ENCODE measurements at places on chromosomes 2 and 18.

GRCh38 chr2:204505946-204506345 lies 39.3 kb upstream of the PARD3B start:
- DNase-seq: no peak

DNA sequence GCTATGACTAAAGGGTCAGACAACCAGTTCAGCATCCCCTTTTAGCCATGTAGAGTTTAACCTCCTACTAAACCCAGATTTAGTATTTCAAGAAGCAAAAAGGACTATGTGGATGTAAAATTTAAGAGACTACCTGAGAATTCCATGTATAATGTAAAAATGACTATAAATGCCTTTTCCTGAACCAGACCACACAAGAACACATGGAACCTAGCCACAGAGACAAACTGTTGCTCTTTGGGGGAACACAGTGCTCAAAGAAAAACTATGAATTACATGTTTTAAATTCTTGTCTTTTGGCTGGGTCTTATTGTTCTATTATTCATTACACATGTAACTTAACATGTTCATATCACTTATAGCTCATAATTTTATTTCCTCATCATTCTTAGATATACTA lies 192.8 kb downstream of the DNER start:
- DNase-seq: no peak

- DNase-seq: no peak
Measured at GRCh38 chr18:77037567-77037966, 95.0 kb downstream of the MBP start.

GRCh38 chr2:38095079-38095995 lies 19.4 kb upstream of the CYP1B1 start:
- no peak for DNase-seq

- no peak for DNase-seq
Measured at GRCh38 chr2:68291314-68291713, 28.4 kb downstream of the CNRIP1 start.

DNA sequence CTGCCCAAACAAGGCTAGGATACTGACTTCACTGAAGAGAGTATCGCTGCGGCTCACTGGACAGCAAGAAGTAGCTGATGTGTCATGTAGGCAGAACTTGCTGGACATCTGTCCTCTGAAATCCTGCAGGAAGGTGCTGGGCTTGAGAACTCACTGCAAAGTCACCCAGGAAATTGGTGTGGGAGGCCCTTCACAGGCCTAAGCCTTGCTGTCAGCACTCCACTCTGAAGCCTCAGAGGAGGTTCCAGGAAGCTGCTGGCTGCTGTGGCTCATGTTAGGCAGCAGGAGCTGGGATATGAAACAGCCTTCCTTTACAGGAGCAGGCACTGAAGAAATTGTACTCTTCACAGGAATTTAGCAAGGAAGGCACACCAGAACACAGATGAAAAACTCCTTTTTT lies 88.3 kb upstream of the CCDC68 start:
- no peak for DNase-seq

Data from stimulated activated CD8-positive, alpha-beta memory T cell treated with anti-CD3 and anti-CD28 coated beads, Interleukin-15, amount 100 ng/mL, for 1 hour (primary cell).